Aorta (tissue), 5 donors: ENCODE measurements at places on chromosomes 6 and 20. TPM values are rescaled to one million over a fixed set of nuclear protein-coding genes. Genes with fewer than 3 reads are reported as not detected.

GRCh38 chr6:231779-232178 is 60.5 kb upstream of the DUSP22 start:
- DNase-seq = no peak

DNA sequence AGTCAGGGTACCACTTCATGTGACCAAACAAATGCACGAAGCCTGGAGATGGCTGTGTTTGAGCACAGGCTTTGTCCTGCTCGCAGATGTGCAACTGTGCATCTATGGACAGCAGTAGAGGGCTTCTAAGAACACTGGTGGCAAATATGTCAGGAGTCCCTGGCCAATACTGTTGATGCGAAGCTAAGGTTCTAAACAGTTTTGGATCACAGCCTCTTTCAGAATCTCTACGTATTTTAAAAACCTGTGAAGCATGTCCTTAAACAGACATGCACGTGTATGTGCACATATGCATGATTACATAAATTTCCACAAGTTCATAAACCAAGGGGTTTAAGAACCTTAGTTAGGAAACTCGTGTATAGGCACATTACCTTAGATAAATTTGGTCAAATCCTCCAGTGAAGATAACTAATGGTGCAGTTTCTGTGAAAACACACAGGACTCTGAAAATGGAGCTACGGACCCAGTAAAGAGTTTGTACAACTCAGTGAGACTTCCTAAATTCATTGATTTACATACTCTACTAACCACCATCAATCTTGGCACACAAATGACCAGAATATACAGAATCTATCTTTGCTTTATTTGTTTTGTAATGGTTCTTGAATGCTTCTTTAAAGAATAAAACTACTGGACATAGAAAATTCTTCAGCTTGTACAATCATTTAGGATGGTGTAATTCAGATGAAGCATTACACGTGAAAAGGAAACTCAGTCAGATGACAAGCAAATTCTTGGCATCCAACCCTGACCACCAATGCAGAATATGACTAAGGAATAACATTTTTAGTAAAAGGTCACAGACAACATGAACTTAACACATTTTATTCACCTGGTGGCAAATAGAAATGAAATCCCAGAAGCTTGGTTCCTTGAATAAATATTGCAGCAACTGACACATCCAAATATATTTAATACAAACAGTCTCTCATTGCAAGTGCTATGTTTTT is 27.4 kb downstream of the KCNQ5 start:
- DNase-seq = no peak

GRCh38 chr20:2261046-2261485 is 34.7 kb upstream of the TGM3 start:
- no peak for DNase-seq

DNA sequence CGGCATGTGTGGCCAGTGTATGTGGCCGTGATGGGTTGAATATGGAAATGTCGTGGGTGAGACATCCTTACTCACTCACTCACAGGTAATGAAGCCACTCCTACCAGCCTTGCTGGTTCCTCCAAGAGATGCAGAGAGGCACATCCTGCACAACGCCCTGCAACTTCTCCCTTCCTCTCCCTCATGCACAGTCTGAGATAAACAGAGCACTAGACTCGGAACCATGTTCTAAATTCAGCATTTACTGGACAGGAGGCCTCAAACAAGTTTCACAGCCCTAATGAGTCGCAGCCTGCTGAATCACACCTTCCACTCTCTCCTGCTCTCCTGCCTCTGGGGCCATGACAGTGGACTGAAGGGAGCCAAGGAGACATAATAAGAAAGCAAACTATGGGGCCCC is 91.2 kb downstream of the ISM1 start:
- no peak for DNase-seq

- DNase-seq = no peak
Measured at GRCh38 chr6:167031082-167031709, 32.0 kb downstream of the CEP43 start.

Gene DPPA5
- not detected for total RNA-seq
